SK-N-DZ (cell line): ENCODE measurements at places on chromosomes 5 and 9.
A peak's percentile ranks its signal among the peaks of the same experiment; 100 is the strongest.

DNA sequence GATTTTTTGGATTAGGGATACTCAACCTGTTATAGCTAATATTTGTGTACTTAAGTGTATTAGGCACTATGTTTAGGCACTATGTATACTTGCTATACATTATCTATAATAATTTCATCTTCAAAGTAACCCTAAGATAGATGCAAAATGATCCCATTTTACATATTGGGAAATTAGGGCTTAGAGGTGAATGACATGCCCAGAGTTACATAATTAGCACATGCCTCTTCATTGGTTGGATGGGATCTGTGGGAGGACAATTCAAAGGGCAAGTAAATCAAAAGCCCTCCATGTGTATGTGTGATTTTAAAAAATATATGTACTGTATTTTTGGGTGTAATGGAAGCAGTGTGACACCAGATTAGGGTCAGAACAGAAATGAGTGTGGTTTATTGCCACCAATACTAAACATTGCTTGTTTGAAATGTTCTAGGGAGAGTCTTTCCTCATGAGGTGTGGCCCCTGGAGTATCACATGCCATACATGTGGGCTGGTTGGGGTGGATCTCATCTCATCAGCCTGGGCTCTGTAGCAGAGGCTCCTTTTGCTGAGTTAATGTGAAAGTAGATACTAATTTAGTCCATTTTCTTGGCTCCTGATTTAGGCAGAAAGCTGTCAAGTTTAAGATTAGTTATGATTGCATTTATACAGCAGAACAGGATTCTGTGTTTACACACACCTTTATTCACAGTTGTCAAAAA is 5.5 kb downstream of the C9orf85 start:
- no peak for DNase-seq

DNA sequence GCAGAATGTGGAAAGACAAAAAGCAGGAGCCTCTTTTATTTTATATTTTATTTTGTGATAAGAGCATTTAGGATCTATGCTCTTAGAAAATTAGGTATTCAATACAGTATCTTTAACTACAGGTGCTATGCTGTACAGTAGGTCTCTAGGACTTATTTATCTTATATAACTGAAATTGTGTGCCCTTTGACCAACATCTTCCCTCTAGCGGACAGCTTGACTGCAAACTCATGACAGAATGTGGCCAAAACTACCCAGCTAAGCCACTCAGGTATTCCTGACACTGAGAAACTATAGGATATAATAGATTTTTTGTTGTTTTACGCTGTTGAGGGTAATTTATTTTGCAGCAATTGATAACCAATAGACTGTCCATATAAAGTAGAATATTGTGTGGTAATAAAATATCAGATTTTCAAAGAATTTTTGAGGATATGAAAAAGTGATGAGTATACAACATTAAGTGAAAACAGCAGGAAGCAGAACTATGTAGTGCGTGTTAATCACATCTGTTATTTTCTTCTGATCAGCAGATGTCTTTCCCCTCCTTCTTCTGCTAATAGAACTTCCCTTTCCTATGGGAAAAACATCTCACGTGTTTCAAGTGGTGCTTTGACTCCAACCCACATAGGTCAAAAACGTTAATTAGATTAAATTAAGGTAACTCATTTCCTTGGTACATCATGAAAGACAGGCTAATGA is 69.9 kb upstream of the SELENOP start:
- no peak for DNase-seq

DNA sequence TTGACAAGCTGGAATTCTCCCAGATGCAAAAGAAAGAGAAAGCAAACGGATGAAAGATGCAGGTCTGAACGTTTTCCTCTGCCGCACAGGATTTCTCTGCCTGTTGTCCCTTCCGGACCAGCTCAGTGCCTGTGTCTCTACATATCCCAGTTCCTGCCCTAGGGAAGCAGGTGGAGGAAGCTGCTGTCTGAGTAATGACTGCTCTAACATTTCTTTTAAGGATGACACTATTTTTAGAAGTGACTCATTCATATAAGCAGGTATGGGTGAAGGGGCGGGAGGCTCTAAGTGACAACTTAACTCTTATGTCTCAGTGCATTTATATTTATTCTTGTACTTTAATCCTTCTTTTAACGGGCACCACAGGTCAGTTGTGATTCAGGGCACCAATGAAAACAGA is 128.8 kb downstream of the SLC24A2 start:
- DNase-seq, result no peak

- DNase-seq, result no peak
These were observed 90.1 kb downstream of the GOLPH3 start for GRCh38 chr5:32083981-32084430.

GRCh38 chr9:1768561-1768960 is 246.6 kb upstream of the SMARCA2 start:
- no peak for DNase-seq

- no peak for DNase-seq
These were observed 4.0 kb upstream of the SLC46A2 start for GRCh38 chr9:112894699-112895098.

DNA sequence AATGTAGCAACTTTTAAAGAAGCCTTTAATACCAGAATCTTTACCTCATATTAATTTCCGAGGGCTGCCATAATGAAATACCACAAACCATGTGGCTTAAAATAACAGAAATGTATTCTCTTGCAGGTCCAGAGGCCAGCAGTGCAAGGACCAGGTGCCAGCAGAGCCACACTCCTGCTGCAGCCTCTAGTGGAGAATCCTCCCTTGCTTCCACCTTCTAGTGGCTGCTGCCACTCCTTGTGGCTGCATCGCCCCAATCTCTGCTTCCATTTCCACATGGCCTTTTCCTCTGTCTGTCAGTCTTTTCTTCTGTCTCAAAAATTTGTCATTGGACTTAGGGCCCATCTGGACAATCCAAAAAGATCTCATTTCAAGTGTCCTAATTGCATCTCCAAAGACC is 401.5 kb downstream of the EFNA5 start:
- no peak for DNase-seq

- DNase-seq, result no peak
These were observed 279.7 kb downstream of the EBF1 start for GRCh38 chr5:158819840-158820620.

DNA sequence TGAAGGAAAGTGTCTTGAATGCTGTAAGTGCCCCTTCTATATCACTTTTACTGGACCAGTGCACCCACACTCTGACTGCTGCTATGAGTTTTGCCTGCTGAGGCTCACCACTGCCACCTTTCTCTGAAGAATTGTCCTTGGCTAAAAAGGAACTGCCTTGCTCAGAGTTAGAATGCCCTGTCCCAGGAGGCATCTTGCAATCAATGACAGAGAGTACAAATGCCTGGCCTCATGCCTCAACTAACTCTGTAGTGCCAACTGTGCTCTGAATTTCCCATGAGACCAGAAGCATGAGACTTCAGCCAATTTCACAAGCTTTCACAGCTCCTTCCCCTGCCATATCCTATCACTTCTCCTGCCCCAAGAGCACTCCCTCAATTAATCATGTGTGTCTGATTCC is 569.7 kb downstream of the ZNF608 start:
- no peak for DNase-seq

DNA sequence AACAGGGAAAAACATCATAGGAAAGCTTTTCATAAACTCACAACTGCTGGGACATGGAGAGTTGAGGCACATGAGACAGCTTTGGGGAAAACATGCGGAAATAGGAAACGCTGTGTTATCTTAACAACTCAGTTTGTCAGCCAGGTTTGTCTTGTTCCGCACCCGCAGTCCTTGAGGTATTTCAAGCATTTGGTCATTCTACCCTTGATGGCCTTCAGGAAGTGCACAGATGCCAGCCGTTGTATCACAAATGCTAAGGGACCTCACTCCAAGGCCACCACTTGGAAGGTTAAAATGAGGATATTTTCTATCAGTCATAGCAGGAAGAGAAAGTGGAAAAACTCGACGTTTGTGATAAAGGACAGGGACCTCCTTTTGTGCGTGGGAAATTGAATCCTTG is 83.8 kb downstream of the TRIO start:
- no peak for DNase-seq

GRCh38 chr9:7196467-7196866 is 438.7 kb downstream of the KDM4C start:
- no peak for DNase-seq

DNA sequence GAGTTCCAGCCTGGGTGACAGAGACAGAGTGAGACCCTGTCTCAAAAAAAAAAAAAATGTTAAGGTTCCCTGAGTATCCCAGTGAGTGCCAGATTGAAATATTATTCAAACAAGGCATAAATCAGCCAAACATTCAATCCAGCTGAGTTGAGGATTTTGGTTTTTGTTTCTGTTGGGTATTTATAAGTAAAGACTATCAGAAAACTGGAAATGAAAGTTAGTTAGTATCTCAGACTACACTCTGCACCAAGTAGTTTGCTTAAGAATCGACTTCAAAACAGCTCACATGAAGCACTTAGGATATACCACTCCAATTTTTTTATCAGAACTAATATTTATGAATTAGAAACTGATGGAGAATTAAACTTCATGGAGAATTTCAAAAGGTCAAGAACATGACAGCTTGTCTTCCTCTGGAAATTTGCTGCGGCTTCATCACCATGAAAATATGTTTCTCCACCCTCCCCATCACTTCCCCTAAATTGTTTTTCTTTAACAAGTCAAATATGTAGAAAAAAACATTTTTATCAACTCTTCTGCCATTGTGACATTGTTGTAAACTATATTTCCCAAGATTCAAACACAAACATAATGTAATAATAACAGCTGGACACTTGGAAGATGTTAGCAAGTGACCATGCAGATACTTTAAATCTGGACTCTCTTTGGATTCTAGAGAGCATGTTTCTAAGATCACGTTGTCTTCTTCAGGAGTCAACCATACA is 110.0 kb upstream of the PTGER4 start:
- DNase-seq, result no peak

- no peak for DNase-seq
These were observed 62.0 kb upstream of the UNC5A start for GRCh38 chr5:176748073-176748966.

- no peak for DNase-seq
These were observed 465.6 kb upstream of the KIF2A start for GRCh38 chr5:61840361-61840760.

DNA sequence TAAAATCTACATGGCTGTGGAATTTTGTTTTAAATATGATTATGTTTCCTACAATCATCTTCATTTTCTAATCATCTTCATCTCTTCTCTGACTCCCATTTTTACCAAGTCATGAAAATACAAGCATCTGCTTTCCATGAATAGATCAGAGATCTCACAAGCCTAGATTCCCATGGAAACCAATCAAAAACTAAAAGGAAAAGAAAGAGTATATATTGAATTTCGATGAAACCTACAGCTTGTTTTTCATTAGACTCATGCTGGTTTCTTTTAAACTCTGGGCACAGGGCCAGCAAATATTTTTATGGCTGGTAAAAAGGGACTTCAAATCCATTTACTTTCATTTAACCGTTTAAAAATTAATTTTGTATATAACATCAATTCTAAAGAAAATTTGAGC is 51.2 kb downstream of the INVS start:
- no peak for DNase-seq

GRCh38 chr5:57650360-57651069 is 167.9 kb upstream of the ACTBL2 start:
- peak; percentile 70 for DNase-seq

DNA sequence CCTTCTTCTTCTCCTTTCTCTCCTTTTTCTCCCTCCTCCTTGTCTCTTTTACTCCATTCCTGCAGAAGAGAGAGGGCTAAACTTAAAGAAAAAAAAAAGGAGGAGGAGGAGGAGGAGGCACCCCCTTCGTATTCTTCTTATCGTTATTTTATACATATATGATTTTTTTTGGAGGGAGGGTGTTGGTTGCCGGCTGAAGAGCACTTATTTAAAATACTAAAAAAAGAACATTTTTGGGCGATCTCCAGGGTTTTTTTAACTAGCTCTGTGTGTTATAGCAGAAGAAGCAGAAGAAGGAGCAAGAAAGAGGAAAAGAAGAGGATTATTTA is 381 bp downstream of the NR2F1 start:
- DNase-seq, result no peak

GRCh38 chr9:129933185-129934040 is 98.2 kb downstream of the USP20 start:
- no peak for DNase-seq

DNA sequence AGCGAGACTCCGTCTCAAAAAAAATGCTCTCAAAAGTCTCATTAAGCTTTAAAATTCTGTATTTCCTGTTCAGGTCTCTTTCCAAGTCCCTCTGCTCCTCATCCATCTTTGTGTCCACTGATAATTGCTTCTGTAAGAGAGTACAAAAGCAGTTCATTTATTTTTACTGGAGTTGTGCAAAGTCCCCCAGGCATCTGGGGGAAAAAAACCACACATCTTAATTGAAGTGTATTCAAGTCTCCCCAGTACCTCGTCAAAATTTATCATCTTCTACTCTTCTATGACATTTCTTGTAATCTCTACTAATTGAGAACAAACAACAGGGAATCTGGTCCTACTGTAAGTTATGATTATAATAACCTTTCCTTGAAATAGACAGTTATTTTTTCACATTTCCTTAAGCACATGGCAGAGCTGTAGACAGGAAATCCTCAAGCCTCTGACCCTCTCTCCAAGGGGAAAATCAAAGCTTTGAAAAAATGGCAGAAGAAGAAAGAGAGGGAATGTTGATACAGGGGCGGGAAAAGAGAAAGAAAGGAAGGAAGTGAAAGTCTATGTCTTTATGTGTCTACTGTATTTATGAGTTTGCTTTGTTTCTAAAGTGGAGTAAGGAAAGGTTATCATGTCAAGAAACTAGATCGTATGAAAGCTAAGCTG is 51.5 kb downstream of the RAI14 start:
- no peak for DNase-seq

DNA sequence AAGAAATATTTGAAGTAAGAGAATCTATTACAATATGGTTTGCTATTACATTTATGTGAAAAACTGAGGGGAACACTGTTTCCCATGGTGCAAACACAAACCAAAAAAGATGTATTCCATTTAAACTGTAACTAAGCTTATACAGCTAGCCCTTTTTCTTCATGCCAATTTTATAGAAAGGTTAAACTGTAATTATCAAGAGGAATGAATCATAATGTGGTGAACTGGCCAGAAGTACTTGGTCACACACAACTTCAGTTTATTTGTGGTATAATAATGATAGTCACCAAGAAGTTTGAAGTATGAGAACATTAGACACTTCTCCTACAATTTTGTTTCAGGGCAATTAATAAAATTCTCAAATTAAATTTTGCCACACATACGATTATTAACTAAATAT is 177.9 kb downstream of the XRCC4 start:
- DNase-seq, result no peak

- DNase-seq, result peak; percentile 66
These were observed 24.3 kb upstream of the PRRC1 start for GRCh38 chr5:127492854-127493738.

- no peak for DNase-seq
These were observed 272.0 kb downstream of the PDE4D start for GRCh38 chr5:59621477-59621876.

DNA sequence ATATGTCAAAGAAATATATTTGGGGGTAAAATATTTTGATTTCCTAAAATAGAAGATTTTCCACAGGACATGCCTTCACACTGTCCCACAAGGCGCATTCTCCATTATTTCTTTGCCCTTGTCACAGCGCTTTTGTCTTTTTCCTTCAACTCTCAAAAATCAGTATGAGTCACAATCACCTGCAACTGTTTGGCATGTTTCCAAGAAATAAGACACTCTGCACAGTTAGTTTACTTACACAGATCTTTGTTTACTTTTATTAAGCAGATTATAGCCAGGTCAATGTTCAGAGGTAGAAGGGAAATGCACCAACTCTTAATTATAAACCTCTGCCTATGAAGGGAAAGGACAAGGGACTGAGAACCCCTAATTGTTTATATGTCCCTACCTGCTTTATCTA is 9.5 kb downstream of the CEMIP2 start:
- no peak for DNase-seq
